ENCODE measurements at places on chromosomes 11 and 22.

GRCh38 chr11:114912826-114913225, 234.5 kb downstream of the NXPE2 start:
- no peak for DNase-seq

DNA sequence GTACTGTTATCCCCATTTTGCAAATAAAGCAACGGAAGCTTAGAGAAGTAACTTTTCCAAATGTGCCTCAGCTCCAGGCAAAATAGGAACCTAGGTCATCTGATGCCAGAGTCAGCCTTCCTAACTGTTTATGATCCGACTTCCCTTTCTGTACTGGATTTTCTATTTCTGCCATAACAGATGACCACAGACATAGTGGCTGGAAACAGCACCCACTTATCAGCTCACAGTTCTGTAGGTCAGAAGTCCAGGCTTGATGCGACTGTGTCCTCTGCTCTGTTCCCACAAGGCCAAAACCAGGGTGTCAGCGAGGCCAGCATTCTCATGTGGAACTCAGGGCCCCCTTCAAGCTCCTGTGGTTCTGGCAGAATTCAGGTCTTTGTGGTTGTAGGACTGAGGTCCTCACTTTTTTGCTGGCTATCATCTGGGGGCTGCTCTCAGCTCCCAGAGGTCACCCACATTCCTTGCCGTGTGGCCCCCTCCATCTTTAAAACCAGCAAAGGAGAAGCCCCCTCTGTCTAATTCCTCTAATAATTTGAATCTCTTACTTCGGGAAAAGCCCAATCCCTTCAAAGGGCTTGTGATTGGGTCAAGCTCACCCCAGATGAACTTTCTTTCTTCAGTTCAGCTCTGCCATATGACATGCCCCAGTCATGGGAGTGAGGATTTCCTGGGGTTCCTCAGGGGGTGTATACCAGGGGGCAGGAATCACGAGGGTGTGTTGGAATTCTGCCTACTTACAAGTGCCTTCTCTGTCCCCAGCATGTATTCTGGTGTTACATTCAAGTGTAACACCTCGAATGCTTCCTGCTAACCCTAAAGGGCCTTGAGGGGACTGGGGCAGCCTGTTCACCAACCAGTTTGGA, 15.3 kb downstream of the KCNJ5 start:
- no peak for DNase-seq

GRCh38 chr11:112499153-112499880, 238.7 kb upstream of the PLET1 start:
- DNase-seq, result no peak

DNA sequence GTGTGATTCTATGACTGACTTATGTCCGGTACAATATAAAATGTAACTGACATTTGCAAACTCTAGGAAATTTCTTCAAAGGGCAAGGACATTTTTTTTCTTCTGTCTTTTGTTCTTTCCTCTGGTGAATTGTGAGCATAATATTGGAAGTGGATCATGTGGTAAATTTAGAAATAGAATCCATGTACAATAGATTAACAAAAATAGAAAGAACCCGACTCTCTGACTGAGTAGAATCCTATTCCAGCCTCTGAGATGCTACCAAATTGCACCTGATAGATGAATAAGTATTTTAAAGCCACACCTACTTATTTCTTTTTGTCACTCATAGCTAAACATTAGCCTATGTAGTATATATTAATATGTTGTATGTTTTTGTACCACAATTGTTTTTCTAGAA, 860.3 kb downstream of the LUZP2 start:
- no peak for DNase-seq

DNA sequence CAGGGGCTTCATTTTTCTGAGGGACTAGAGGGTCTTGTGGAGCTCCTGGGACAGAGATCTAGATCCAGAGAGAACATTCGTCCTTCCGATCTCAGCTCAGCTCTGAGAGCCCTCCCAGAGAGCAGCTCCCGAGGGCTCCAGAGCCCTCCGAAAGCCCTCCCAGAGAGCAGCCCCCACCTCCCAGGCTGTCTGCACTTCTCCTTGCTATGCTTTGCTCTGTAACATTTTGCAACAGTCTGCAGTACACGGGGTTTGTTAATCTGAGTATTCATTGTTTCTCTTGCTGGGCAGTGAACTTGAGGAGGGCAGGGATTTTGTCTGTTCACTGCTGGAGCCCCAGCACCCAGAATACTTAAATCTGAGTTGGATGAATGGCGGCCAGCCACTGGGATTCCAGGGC, 2.6 kb downstream of the GGA1 start:
- no peak for DNase-seq

DNA sequence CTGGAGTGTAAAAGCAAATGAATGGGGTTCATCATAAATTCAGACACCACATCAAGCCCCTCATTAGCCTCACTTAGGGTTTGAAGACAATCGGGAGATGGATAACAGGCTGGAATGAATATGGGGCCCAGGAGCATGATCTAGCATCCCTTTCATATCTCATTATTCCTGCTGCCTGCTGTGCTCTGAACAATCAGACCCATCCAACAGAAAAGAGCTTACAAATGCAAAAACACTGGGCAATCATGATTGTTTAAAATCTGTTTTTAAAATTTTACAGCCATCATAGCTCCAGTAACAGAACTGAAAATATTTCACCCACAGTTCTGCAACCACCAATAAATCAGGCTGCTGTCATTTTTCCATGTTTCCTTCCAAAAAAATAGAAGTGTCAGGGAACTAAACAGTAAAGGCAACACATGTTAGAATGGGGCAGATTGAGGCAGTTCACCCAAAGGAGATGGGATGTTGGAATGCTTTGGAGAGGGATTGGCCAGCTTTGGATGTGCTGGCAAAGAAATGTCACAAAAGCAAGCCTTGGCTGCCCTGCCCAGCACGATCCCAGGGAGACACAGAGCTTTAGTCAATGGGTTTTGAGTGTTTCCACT, 47.8 kb upstream of the BMAL1 start:
- DNase-seq, result no peak

DNA sequence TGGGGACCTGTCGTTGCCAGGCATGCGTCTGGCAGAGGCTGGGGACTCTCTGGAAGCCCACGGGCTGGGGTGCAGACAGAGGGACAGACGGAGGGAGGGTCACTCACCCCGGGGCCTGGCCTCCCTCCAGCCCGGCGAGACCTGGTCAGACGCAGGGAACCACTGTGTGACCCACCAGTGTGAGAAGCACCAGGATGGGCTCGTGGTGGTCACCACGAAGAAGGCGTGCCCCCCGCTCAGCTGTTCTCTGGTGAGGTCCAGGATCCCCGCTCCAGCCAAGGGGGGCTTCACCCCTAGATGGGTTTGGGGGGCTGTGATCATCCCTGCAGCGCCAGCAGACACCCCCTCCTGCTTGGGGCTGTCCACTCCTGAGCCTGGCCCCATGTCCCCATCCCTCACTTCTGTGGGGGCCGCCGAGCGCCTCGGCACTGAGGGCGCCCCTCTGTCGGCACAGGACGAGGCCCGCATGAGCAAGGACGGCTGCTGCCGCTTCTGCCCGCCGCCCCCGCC, 23.6 kb upstream of the MUC5B start:
- DNase-seq, result peak; percentile 18

GRCh38 chr11:67396587-67397389, 4.9 kb downstream of the PPP1CA start:
- no peak for DNase-seq

- no peak for DNase-seq
These were observed 14.4 kb downstream of the ATXN10 start for GRCh38 chr22:45686004-45686403.

- peak; percentile 74 for DNase-seq
These were observed 33.2 kb upstream of the CCDC89 start for GRCh38 chr11:85718991-85719807.

- no peak for DNase-seq
These were observed 44.7 kb upstream of the SHISAL1 start for GRCh38 chr22:44357296-44357965.

DNA sequence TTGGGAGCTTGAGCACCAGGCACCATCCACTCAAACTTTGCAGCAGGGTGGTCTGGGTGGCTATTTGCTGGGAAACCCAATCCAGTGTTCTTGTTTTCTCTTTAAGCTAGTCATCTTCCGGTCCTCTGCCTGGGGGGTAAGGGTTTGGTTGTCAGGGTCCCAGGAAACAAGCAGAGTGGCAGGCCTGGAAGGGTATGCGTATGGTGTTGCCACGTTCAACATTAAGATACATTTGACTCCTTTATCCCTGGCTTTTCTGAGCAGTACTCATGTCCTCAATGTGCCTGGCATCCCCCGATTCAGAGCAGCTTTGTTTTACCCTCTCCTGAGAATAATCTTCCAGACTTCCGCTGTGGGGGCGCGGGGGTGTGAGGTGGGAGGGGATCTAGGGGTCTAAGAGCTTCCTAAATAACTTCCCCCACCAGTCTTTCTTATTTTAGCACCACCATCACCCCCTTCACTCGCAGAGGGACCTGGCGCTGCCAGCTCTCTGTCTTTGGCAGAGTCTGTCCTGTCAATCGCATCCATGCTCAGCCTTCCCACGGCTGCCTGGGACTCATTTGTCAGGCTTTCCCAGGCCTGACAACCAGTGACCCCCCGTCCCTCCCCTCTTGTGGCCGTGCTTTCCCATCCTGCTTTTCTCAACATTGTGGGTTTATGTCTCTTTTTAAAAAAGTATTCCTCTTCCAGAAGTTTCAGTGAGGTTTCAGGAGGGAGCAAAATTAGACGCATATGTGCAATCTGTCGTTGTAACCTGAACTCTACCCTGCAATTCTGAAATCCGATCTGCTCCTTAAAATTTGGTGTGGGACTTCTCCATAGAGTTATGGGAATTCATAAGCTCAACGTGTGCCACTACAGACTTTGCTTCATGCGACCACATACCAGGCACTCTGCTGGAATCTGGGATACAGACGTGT, 27.0 kb upstream of the RBFOX2 start:
- DNase-seq, result no peak

DNA sequence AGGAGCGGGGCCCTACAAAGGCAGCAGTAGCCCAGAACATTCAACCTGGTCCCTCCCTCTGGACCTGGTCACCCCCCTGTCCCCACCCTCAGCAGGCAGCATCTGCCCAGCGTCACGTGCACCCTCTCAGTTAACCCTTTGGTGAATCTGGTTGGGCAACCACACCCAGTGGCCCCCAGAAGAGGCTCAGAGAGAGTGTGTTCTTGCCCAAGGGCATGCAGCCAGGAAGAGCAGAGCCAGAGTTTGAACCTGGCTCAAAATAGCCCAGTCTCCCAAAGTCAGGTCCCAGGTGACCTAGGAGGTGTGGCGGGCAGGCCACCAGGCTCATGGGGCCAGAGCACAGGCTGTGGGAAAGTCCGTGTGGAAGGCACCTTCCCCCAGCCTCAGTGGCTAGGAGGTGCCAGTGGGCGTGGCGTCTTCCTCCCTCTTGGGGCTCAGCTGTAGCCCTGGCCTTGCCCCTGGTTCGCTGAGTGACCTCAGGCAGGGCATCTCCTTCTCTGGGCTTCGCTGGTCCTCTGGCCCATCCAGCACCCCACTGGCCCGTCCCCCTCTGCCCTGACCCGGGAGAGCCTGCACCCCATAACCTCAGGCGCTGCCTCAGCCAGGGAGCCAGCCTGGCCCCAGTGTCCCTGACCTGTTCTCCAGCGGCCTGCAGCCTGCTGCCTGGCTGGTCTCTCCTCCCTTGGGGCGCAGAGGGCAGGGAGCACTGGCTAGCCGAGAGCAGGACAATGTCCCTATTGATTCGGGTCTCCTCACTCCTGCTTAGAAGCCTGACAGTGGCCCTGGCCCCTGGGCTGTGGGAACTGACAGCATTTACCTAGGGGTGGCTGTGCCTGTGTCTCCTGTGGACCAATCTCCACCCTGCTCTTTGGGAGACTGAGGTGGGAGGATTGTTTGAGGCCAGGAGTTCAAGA, 7.0 kb downstream of the ALDH3B1 start:
- DNase-seq, result peak; percentile 87

DNA sequence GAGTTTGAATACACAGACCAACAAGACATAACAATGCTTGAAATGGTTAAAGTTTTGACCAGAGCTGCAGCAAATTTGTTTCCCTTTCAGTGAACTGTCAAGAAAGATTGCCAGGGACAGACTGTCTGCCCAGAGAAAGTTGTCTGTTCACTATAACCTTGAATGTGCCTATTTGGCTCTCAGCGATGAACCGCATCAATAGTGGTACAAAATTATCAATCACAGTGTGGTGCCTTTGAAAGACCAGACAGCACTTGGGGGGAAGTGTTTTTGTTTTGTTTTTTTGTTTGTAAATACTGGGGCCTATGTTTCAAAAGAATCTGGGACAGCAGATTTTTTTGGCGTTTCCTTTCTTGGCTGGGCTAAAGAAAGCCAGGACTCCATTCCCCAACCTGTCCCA, 123.1 kb downstream of the CD44 start:
- DNase-seq, result no peak

- no peak for DNase-seq
These were observed 198.7 kb downstream of the DDX10 start for GRCh38 chr11:108863528-108863927.

DNA sequence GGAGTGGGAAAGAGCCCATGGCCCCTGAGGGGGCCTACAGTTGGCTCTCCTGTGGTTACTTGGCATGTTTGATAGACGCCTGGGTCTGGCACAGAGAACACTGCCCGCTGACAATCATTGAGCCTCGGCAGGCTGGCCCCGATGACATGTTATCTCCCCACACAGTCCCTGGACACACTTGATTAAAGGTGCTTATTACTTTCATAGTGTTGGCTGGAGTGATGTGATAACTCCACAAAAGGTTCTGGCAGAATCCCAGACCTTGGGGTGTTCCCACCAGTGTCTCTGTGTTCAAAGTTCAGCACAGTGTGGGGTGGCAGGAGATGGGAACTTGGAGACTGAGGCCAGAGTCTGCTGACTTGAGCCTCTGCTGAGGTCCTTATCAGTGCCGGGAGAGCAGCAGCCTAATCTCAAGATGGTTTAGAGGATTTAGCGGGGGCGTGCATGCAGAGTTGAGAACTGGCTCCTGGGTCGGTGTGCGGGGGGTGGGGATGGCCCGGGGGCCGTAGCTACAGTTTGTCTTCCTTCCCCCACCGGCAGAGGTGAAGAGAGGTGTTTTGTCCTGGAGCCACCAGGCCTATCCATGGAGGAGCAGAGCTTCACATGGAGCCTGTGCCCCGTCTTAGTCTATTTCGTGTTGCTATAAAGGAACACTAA, 22.5 kb downstream of the PARVB start:
- no peak for DNase-seq

- DNase-seq, result no peak
These were observed 216.3 kb upstream of the MTNR1B start for GRCh38 chr11:92753161-92753560.

GRCh38 chr22:38638216-38638615, 18.0 kb downstream of the FAM227A start:
- DNase-seq, result no peak

Measured in posterior cingulate gyrus (tissue), 11 donors.